ENCODE measurements at places on chromosomes 16 and 17.

GRCh38 chr16:88743693-88744576 lies 37.6 kb downstream of the CTU2 start:
- peak; percentile 76 for DNase-seq

DNA sequence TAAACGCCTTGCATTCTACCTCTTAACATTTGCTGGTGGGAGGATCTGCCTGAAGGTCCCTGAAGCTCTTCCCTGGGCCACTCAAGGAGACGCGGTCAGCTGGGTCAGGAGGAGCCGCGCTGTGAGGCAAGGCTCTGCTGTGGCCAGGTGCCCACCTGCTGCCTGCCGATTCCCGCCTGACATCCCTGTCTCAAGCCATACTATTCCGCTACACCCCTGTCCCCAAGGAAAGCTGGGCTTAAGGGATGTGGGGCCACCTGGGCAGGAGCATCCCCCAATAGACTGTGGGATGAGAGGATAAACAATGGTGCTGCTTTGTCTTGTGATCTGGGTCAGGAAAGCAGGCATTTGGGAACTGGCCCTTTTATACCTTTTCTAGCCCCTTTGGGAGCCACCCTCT lies 5.1 kb downstream of the TPPP3 start:
- DNase-seq, result no peak

DNA sequence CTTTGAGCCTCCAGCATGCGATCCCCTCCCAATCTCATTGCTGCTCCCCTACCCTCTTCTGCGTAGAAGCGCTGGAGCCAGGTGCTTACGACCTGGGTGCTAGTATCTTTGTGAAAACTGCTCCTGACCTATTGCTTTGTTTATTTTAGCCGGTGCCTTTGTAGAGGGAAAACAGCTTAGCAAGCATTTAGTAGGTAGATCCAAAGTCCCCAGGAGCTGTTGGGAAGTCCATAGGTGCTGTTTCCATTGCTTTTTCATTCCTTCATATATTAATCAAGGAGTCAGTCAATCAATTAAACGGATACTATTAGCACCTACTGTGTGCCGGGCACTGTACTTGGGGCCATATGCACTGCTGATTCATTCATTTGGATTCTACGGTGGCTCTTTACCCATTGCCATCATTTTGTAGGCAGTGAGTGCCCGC lies 497.6 kb downstream of the WWOX start:
- DNase-seq, result no peak

DNA sequence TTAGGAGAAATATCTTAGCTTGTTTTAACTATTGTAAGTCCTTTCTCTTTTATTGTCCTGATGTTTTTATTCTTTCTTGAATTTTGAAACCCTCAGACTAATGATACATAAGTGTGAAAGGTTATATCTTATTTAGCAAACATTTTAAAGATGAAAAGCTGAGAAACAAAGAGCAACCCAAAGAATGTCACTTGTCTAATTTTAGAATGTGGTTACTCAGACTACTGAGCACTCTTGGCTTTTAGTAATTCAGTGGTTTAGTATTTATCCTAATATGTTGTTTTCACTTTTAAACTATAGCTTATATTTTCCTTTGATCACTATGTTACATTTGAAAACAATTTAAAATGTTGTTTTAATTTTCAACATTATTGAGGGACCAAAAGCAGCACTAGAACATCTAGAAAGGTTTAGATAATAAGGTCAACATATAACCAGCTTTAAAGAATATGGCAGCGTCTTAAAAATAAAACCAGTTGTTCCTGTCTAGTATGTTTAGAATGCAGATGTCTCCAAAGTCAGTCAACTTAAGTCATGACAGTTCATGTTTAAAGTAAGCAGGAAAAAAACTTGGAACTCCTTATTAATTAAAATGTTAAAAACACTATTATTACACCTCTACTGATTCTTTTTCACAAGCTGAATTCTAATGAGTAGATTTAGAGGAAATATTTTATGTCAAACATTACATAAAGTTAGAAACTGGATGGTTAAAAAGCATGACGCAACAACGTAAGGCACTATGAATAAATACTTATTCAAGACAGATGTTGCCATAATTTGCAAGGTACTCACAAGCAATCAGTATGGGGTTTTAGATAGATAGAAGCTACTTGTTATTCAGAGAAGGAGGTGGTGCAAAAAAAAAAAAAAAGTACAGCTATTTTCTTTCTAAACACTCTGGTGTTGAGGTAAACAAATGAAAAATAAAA lies 2.4 kb downstream of the MBTD1 start:
- DNase-seq, result no peak

DNA sequence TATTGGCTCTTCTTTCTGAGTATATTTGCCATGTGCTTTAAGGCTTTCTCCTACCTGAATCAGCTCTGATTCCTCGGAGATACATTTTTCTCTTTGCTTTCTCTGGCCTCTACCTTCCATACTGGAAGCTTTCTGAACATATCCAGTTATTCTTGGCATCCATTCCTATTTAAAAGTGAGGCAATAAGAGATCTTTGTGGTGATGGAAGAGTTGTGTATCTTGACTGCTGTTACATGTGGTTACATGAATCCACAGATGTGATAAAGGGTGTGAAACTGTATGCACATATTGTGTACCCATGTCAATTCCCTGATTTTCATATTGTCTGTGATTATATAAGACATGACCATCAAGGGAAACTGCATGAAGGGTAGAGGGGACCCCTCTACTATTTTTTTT lies 24.4 kb downstream of the UBE2O start:
- no peak for DNase-seq

GRCh38 chr17:67602444-67602843 lies 115.3 kb upstream of the NOL11 start:
- no peak for DNase-seq

DNA sequence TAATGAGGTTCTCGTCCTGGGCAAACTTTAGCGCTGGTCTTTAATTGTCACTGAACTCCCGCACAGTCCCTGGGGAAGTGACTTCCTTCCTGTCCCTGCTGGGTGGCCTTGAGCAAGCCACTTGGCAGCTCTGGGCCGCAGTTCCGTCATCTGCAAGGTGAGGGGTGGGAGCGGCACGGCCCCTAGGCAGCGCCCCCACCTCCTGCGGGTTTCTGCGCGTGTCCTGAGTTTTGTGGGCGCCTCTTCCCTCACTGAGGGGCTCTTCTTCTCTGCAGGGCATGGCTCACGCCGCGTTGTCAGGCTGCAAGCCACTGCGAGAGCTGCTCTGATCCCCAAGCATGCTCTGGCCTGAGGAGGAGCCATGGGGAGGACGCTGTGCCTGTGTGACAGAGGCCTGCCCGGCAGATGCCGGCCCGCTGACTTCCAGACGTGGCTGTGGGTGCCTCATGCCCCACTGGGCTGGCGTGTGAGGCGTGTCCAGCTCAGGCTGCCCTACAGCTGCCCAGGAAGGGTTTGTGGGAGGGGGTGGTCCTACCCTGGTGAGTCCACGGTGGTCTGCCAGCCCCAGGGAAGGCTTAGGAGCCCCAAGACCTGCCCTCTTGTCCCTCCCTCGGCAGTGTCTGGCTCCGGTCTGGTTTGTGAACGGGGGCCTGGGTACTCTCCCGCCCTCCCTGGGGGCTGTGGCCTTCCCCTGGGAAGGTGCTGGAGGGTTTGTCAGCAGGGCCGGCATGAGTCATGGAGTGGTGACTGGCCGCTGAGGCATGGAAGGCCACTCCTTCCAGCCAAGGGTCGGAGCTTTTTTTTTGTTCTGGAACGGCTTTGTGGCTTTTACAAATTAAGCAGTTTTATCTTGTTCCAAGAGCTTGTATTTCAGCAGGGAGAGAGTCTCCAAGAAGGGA lies 182.0 kb downstream of the SEC14L1 start:
- no peak for DNase-seq

DNA sequence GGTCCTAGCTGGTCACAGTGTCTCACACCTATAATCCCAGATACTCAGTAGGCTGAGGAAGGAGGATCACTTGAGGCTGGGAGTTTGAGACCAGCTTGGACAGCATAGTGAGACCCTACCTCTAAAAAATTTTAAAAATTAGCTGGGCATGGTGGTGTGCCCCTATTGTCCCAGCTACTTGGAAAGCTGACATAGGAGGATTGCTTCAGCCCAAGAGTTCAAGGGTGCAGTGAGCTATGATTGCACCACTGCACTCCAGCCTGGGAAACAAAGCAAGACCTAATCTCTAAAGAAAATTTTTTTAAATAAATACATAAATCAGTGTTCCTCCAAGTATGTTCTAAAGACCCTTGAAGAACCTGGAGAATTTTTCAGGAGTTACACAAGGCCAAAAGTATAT lies 50.6 kb upstream of the GNAO1 start:
- no peak for DNase-seq

DNA sequence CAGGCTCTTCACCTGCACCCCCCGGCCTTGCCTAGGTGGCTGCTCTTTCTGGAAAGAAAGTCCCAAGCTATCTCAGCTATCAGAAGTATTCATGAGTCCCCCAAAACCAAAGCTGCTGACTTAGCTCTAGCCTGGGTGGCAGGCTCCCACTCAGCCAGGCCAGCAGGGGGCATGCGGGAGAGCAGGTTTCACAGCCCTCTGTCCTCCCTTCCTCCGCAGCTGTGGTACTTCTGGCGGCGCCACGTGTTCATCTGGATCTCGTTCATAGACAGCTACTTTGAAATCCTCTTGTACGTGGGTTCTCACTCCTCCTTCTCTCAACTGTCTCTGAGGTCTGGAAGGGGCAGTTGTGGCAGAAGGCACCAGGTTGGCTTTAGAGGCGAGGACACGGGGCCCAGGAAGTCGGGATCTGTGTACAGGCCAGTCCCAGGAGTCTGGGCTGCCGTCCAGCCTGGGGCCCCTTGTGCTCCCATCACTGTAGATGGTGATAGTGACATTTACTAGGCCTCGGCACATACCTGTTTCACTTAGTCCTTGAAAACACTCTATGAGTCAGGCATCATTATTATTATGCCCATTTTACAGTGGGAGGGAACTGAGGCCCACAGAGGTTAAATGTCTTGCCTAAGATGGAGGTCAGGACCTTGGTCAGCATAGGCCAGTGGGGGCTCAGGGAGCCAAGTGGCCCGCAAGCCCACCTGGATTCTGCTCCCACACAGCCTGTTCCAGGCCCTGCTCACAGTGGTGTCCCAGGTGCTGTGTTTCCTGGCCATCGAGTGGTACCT lies 12.9 kb downstream of the TRPV2 start:
- DNase-seq, result peak; percentile 53

DNA sequence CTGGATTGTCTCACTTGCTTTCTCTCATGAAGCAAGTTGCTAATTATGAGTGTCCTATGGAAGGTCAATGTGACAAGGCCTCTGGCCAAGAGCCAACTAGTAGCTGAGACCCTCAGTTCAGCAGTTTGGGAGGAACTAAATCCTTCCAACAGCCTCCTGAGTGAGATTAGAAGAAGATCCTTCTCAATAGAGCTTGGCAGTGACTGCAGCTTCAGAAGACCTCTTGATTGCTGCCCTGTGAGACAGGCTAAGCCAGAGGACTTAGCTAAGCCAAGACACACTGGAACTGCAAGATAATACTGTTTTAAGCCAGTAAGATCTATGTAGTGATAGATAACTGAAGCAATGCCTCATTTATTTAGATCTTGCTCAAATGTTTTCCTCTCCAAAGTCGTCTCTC lies 34.3 kb downstream of the PCTP start:
- no peak for DNase-seq

DNA sequence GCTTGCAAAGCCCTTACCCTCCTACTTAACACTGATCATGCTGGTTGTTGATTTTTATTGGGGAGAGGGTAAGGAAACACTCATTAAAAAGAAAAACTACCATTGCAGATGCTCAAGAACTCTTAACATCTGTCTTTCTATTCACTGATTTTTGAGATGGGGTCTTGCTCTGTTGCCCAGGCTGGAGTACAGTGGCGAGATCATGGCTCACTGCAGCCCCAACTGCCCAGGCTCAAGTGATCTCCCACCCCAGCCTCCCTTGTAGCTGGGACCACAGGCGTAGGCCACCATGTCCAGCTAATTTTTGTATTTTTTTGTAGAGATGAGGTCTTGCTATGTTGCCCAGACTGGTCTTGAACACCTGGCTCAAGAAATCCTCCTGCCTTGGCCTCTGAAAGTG lies 14.5 kb downstream of the EMC8 start:
- DNase-seq, result no peak

- no peak for DNase-seq
These were observed 13.3 kb downstream of the GPRC5C start for GRCh38 chr17:74445158-74445557.

- no peak for DNase-seq
These were observed 334.8 kb upstream of the HSBP1 start for GRCh38 chr16:83472776-83473501.

GRCh38 chr16:4428500-4428899 lies 2.8 kb downstream of the DNAJA3 start:
- DNase-seq, result no peak

DNA sequence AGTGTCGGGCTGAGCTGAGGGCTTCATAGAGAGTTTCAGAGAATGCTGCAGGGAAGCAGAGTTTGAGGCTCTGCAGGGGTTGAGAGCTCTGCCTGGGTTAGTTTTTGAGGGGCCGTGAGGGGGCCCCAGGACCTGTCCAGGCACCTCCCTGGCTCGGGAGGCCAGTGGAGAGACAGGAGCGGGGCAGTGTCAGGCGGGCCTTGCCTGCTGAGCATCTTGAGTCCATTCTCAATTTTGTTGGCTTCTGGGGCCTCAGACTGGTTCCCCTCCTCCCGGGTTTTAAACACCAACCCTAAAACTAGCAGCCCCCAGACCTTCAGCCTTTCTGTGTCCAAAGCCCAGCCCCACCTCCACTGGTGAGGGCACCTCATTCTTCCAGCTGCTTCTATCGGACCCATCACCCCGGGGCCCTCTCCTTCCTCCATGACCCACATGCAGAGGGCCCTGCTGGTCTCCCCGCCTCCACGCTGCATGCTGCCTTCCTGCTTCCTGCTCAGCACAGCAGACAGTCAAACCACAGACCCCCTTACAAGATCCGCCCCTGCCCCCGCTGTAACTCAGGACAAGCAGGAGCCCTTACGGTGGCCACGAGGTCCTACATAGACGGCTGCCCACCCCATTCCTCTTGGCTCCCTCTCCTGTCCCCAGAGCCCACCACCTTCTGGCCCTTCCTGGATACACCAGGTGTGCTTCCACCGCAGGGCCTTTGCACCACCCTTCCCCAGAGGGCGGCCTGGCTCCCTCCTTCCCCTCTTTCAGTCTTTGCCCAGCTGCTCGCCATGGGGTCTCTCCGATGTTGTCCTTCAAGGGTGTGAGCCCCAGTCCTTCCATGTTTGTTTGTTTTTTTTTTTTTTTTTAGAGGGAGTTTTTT lies 3.8 kb downstream of the RNF213 start:
- peak; percentile 38 for DNase-seq

GRCh38 chr17:6304894-6305612 lies 129.9 kb downstream of the AIPL1 start:
- DNase-seq, result no peak

- no peak for DNase-seq
These were observed 3.6 kb downstream of the CBX8 start for GRCh38 chr17:79792984-79793923.
